Inflammatory macrophage treated with lipopolysaccharide for 1 hour (primary cell): ENCODE measurements at places on chromosomes 4 and X.

DNA sequence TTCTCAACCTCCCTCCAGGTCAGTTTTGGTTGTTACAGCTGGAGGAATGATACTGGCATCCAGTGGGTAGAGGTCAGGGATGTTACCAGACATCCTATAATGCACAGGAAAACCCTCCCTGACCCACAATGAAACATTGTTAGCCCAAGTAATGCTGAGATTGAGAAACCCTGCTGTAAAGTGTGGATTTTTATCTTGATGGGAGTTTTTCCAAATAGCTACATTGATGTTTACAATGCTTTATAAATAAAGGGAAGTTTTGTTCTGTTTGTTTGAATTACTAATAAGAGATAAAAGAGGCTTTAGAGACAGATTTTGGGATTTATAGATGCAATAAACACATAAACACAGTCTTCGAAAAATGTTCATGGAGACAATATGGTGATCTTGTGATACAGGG is 194.0 kb upstream of the NUDT6 start:
- DNase-seq, result no peak

GRCh38 chrX:47664737-47665136 is 5.8 kb upstream of the UXT start:
- DNase-seq, result no peak

GRCh38 chr4:55871299-55871800 is 17.9 kb downstream of the EXOC1 start:
- DNase-seq, result no peak

DNA sequence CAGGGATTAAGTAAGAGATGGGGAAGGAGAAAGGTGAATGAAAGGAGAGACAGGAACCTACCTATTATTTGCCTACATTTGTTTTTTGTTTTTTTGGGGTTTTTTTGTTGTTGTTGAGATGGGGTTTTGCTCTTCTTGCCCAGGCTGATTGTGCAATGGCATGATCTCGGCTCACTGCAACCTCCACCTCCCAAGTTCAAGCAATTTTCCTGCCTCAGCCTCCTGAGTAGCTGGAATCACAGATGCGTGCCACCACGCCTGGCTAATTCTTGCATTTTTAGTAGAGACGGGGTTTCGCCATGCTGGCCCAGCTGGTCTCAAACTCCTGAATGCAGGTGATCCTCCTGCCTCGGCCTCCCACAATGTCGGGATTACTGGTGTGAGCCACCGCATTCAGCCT is 57.9 kb downstream of the BCOR start:
- no peak for DNase-seq

DNA sequence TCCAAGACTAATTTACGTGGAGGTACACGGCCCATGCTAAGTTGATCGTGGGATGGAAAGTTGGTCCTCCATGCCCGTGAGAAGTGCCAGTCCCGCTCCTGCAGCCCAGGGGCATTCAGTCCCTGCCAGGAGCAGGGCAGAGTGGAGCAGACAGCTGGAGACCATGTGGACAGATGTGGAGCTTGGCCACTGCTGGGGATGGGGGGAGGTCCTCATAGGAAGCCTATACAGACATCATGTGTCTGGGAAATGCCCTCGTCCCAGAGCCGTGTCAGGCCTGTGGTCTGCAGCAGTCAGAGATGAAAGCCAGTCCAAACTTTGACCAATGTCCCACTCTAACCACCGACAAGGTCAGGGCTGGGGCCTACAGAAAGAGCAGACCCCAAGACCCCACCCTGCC is 118.4 kb downstream of the CPZ start:
- DNase-seq, result no peak
